Urothelium cell line (cell line): ENCODE measurements at places on chromosomes 13 and 19.

DNA sequence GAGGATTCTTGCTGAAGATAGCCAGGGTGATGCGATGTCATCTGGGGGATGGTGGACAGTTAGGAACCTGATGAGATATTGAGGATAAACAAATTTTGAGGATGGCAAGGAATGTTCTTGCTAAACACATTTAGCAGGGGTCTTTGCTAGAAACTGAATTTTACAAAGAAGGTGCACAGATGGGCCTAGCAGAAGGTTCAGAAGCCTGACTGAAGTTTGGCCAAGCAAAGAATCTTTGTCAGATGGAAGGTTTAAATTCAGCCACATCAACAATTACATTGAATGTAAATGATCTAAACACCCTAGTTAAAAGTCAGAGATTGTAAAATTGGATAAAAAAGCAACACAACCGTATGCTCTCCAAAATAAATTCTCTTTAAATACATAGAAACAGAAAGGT lies 68.8 kb downstream of the WASF3 start:
- no peak for DNase-seq

DNA sequence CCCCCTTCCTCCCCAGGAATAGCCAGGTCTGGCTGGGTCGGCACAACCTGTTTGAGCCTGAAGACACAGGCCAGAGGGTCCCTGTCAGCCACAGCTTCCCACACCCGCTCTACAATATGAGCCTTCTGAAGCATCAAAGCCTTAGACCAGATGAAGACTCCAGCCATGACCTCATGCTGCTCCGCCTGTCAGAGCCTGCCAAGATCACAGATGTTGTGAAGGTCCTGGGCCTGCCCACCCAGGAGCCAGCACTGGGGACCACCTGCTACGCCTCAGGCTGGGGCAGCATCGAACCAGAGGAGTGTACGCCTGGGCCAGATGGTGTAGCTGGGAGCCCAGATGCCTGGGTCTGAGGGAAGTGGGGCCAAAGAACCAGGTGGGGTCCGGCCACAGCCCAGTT lies 3.2 kb downstream of the KLK2 start:
- no peak for DNase-seq

- DNase-seq, result no peak
Observed at GRCh38 chr19:56312787-56313657, 1.6 kb downstream of the ZSCAN5A start.

DNA sequence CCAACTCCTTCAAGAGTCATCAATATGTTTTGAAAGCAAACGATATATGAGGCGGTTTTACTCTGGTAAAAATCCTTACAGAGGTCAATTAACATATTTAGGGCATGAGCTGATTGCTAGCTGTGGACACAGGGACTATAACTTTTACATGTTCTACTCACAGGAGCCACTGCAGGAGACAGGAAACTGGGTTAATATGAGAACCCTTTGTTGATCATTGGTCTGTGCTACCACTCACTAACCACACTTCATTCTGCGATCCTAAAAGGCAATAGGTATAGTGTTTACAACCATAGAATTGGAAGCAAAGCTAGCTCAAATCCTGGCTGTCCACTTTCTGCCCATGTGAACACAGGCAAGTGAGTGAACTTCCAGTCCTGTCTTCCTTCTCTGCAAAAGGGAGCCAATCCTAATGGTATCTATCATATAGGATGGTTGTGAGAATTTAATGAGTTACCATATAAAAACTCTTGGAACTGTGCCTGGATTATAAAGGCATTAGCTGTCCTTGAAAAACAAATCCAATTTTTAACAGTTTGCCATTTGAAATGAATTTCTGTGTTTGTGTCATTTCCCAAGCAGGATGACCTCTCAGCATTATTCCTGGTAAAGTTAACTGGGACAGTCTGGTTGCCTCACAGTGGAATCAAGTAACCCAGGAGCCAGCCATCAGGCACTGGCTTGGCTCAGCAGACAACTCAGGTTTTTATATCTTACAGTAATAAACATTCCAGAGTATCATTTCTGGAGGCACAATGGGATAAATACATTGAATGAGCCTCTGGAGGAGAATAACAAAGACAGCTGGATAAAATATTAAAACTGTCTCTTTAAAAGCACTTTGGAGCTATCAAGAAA lies 29.8 kb upstream of the RAP2A start:
- DNase-seq, result no peak

DNA sequence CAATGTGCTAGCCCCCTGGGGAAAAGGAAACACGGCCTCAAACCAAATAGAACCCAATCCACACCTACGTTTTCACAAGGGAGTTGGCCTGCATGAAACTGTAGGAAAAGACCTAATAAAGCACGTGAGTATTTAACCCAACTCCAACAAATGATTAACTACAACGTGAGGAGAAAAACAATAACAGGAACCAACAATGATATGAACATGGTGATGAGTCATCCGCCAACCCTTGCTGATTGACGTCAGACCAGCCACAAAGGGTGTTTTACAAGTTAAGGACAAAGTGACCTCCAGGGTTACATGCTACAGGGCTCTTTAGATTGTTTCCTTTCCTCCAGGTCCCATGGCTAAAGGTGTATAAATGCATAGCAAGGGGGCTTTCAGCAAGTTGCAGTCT lies 460.5 kb downstream of the COG6 start:
- DNase-seq, result peak; percentile 54

- DNase-seq, result no peak
Observed at GRCh38 chr19:46954993-46955812, 64.4 kb upstream of the NPAS1 start.
